ENCODE measurements at places on chromosomes 7 and 10.
A peak's percentile ranks its signal among the peaks of the same experiment; 100 is the strongest.

DNA sequence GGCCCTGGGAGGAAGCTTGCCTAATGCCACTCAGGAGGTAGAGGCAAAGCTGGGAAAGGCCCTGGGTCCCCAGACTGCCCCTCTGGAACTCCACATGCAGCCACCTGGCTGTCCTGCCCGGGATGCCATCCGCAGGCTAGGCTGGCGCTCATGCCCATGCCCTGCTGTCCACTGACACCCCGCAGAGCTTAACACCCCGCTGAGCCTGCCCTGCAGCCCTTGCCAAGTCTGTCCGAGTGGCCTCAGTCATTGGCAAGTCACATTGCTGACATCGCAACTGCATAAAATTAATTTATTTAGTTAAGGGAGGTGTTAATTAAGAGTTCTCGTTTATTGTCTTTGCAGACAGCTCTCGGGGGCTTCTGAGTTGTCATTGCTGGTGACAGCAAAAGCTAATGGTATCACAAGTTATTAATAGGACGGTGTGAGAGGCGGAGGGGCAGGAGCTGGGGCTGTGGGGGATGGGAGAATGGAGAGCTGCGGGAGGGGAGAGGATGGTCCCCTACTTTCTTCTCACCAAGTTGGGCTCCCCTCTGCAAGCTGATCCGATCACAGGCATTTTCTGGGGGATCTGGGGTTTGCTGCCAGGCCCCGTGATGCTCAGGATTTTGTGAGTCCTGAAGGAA, 55.6 kb upstream of the PCBD1 start:
- no peak for DNase-seq

DNA sequence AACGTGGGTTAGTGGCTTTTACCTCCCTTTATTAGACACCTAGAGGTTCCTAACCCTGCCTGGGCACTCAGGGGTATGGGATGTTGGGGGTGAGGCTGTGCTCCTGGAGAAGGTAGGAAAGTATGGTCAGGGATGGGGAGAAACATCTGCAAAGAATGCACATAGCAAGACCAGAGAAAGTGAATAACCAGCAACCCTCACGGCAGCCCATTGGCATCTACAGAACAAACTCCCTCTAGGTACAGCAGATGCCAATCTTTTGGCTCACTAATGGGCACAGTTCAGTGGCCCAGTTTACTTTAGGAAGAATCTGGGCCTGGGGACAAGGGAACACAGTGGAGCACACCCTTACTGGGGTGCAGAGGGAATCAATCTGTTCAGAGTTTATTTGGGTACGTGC, 143.9 kb downstream of the JAZF1 start:
- peak; percentile 40 for DNase-seq

DNA sequence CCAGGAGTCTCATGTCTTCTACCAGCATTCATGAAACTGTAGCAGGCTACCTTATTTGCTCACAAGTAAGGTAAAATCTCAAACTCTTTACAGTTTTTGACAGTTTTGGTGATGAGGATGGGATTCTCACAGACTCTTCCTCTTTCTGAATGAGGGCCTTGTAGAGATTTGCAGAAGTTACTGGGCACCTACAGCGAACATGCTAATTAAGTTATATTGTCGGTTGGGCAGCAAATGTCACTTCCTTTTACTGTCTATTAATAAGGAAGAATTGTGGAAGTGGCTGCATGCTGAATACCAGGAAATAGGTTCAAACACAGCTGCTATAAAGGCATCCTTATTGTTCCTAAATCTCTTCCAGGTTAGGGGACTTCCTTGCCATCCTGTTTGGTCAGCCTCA, 189.6 kb downstream of the DNAJC1 start:
- DNase-seq = no peak

DNA sequence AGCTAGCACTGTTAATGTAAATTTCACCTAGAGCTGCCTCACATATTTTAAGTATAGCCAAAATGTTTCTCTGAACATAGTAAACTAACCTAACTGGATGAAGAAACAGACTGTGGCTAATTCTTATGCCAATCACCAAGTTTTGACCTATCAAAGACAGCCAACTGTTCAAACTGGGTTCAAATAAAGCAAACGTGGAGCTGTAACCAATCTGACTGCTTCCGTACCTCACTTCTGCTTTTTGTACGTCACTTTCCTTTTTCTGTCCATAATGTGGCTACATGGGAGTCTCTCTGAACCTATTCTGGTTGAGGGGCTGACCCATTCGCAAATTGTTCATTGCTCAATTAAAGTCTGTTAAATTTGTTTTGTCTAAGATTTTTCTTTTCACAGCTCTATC, 66.3 kb upstream of the ETV1 start:
- no peak for DNase-seq

GRCh38 chr7:151665368-151665767, 145.7 kb upstream of the RHEB start:
- peak; percentile 99 for DNase-seq
